ENCODE measurements at places on chromosomes 12 and 14. TPM values are rescaled to one million over a fixed set of nuclear protein-coding genes. Genes with fewer than 3 reads are reported as not detected.
A peak's percentile ranks its signal among the peaks of the same experiment; 100 is the strongest.

DNA sequence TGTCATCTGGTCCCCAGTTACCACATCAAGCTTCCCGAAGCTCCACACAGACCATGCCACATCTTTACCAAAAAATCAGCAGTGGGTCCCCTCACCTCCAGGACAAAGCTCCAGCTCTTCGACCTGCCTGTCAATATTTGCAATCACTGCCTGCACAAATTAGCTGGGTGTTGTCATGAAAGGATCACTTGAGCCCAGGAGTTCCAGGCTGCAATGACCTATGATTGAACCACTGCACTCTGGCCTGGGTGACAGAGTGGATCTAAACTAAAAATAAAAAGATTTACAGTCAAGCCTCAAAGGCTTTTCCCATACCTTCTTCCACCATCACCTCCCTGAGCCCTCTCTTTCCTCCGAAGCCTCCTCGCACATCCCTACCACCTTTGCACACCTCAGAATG, 7.2 kb downstream of the CD4 start:
- H3K4me3 ChIP-seq: no peak overlapping the region
- no peak overlapping the region for H3K27ac ChIP-seq
- no peaks in the 10 kb centered on the region for H3K4me1 ChIP-seq

GRCh38 chr14:31400031-31400638, 20.2 kb downstream of the HEATR5A start:
- H3K27ac ChIP-seq: no peak overlapping the region
- no peaks in the 10 kb centered on the region for H3K4me1 ChIP-seq
- no peak for DNase-seq
- H3K27me3 ChIP-seq: no peaks in the 10 kb centered on the region
- peaks cover 18% of the 10 kb centered on the region for H3K36me3 ChIP-seq
- H3K4me3 ChIP-seq: no peak overlapping the region

The KRT71 gene
- not detected for total RNA-seq

DNA sequence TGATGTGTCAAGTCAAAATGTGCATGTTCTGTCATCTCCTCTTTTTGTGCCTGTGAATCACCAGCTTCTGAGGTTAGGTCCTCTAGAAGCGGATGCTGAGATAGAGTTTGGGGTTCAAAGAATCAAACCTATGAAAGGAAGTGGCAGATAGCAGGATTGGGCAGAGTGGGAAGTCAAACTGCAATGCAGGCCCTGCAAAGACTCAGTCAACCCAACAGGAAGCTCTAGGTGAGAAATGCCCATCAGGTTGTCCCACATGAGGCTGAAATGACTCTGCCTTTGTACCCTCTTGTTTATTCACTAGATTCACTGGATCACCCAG, 4.5 kb upstream of the MIA2 start:
- no peak for DNase-seq
- H3K27ac ChIP-seq: no peak overlapping the region
- H3K27me3 ChIP-seq: no peaks in the 10 kb centered on the region

DNA sequence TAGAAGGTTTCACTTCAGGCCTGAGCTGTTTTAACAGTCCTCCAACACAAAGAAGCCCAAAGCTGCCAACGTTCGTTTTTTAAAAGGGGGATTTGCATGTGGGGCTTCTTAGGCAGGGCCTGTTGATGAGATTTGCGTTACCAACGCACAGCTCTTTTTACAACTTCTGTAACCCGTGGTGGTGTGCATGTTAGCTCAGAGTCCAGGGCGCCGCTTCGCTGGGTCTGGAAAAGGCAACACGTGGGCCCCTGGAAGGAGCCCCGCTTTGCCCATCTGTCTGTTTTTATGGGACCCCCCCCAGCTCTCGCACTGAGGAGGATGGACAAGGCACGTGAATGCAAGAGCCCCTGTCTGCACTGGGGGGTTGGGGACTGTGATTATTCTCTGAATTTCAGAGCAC, 84.0 kb downstream of the ESR2 start:
- H3K36me3 ChIP-seq: peaks cover 56% of the 10 kb centered on the region
- peaks cover 17% of the 10 kb centered on the region for H3K4me1 ChIP-seq
- H3K27me3 ChIP-seq: no peaks in the 10 kb centered on the region
- no peak for DNase-seq
- H3K4me3 ChIP-seq: no peak overlapping the region
- H3K27ac ChIP-seq: no peak overlapping the region

GRCh38 chr12:53073881-53074280, 5.3 kb downstream of the SPRYD3 start:
- no peaks in the 10 kb centered on the region for H3K27me3 ChIP-seq
- DNase-seq: peak; percentile 18
- peaks cover 16% of the 10 kb centered on the region for H3K36me3 ChIP-seq
- no peak overlapping the region for H3K4me3 ChIP-seq
- peaks cover 29% of the 10 kb centered on the region for H3K4me1 ChIP-seq

DNA sequence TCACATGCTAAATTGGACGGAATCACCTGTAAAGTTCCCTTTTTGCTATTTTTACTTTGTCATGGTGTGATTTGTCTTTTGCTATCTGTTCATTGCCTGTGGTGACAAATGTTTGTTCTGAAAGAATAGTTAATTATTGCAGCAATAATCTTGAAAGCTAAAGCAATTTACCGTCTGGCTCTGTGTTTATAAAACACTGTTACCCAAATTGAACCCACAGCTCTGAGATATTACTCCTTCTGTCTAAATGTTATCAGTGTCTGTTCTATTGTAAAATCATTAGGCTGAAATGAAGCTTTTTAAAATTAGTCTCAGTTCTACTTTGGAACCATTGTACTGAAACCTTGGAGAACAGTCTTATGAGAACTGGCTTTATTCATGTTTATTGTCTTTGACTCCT, 42.5 kb downstream of the TMX1 start:
- no peak overlapping the region for H3K4me3 ChIP-seq
- no peak overlapping the region for H3K27ac ChIP-seq
- no peaks in the 10 kb centered on the region for H3K36me3 ChIP-seq
- H3K27me3 ChIP-seq: no peaks in the 10 kb centered on the region
- DNase-seq: no peak

- no peak overlapping the region for H3K27ac ChIP-seq
- no peaks in the 10 kb centered on the region for H3K36me3 ChIP-seq
- DNase-seq: no peak
Measured at GRCh38 chr14:29548948-29549370, 378.7 kb downstream of the PRKD1 start.

- no peak overlapping the region for H3K27ac ChIP-seq
- no peaks in the 10 kb centered on the region for H3K27me3 ChIP-seq
- H3K4me3 ChIP-seq: no peak overlapping the region
- peaks cover 7% of the 10 kb centered on the region for H3K4me1 ChIP-seq
- no peaks in the 10 kb centered on the region for H3K36me3 ChIP-seq
- DNase-seq: no peak
Measured at GRCh38 chr12:59119676-59120075, 199.4 kb upstream of the LRIG3 start.

GRCh38 chr12:123089631-123090353, 61.1 kb downstream of the PITPNM2 start:
- peaks cover 8% of the 10 kb centered on the region for H3K4me1 ChIP-seq
- no peak overlapping the region for H3K27ac ChIP-seq
- H3K4me3 ChIP-seq: no peak overlapping the region

The WNT1 gene
- total RNA-seq: not detected

The VDR gene
- total RNA-seq: 3.8 TPM

DNA sequence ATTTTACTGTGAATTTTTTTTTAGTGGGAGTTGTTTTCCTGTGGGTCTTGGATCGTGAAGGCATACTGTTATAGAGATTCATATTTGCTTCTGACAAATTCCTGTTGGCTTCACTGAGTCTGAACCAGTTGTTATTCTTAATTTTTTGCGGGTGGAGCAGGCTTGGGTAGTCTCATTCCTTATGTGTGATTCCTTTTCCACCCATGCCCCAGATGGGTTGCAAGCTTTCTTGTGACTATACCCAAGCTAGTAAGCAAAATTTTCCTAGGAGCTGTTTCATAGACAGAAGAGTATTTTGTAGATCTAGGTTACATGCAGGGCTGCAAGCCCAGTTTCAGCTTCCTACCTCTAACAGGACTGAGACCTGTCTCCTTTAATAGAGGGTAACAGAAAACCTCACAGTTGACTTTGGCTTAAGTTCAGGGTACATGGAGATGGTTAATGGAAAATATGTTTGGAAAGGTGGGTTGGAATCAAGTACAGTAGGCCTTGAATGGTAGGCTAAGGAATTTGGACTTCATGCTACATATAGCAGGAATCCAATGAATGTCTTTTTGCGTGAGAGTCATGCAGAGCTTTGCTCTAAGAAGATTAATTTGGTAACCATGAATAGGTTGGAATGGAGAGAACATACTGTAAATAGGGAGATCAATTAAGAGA, 29.0 kb downstream of the TRMT5 start:
- H3K36me3 ChIP-seq: no peaks in the 10 kb centered on the region
- H3K27ac ChIP-seq: no peak overlapping the region
- H3K4me3 ChIP-seq: no peak overlapping the region
- no peak for DNase-seq

DNA sequence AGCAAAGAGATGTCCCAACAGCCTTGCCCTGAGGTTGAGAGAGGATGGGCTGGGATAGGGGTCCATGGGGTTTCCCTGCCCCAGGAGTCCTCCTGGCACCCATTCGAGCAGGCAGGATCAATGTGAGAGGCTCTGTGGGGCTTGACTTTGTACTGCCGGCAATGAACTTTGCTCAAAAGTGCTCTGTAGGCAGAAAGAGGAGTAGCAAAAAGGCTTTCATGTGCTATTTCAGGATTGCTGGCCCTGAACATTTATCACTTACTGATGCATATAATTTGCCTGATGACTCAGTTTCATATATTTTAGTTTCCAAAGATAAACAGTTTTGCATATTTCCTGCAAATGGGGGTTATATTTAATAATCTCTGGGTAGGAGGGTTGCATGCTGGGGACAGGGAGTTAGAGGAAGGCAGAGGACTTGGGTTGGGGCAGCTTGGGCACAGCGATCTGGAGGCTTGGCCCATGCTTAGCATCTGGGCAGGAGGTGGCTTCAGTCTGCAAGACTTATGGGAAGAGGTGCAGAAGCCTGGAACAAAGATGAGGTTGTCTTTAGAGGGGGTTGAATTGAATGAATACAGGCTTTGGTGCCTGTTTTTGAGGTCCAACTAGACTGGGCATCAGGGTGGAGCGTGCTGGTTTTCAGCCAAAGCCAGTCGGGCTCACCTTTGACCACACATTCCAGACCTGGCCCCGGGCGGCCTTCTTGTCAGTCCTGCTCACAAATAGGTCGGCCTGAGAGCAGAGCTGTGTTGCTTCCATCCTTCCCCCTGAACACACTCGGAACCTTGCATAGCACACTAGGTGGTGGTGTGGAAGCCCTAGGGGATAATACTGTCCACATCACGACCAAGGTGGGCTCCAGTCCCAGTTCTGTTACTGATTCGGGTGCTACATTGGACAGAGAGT, 101.4 kb downstream of the PAPOLA start:
- DNase-seq: no peak
- H3K27ac ChIP-seq: no peak overlapping the region
- H3K4me3 ChIP-seq: no peak overlapping the region
- H3K36me3 ChIP-seq: no peaks in the 10 kb centered on the region

The KITLG gene
- 6.8 TPM for total RNA-seq

The ZFHX2 gene
- 2.3 TPM for total RNA-seq

DNA sequence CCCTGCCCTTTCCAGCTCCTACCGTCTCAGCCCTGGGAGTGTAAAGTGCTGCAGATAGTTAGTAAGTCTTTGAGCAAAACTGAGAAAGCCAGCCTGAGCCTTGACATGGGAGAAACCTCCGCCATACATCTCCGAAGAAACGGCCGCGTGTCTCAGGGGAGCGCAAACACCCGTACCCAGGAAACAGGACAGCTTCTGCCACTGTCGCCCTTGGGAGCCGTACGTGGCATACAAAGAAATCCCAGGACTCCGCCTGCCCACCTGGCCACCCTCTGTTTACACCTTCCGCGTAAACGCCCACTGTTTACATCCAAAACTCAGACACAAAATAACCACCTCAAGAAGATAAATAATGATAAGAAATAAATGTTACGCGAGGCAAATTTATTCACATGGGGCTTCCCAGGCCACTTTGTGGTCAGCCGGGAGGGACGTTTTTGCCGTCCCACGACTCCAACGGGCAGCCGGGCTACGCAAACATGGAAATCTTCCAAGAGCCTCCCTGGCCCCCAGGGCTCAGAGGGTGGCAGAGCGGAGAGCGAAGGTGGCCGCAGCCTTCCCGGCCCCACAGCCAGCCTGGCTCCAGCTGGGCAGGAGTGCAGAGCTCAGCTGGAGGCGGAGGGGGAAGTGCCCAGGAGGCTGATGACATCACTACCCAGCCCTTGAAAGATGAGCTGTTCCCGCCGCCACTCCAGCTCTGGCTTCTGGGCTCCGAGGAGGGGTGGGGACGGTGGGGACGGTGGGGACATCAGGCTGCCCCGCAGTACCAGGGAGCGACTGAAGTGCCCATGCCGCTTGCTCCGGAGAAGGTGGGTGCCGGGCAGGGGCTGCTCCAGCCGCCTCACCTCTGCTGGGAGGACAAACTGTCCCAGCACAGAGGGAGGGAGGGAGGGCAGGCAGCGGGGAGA, at the start of gene BDKRB2:
Gene BDKRB2, plus strand, starts transcription at position 689 of the 908 bp plus-strand sequence. CDS start 32,269 bp downstream, outside the sequence.
- peak within 1 kb of the TSS; percentile 88 for H3K27ac ChIP-seq
- H3K27me3 ChIP-seq: no peaks in the 10 kb centered on the region
- peaks cover 35% of the 10 kb centered on the region for H3K4me1 ChIP-seq
- H3K4me3 ChIP-seq: peak within 1 kb of the TSS; percentile 38
- H3K36me3 ChIP-seq: no peaks in the 10 kb centered on the region
- DNase-seq: peak; percentile 90

The NAV3 gene
- total RNA-seq: 5.7 TPM

The ALDH2 gene
- 90.7 TPM for total RNA-seq

- DNase-seq: no peak
- H3K4me3 ChIP-seq: no peak overlapping the region
- no peaks in the 10 kb centered on the region for H3K27me3 ChIP-seq
- H3K27ac ChIP-seq: no peak overlapping the region
Measured at GRCh38 chr12:26631846-26632245, 201.1 kb downstream of the ITPR2 start.

The TMPRSS12 gene
- total RNA-seq: not detected

DNA sequence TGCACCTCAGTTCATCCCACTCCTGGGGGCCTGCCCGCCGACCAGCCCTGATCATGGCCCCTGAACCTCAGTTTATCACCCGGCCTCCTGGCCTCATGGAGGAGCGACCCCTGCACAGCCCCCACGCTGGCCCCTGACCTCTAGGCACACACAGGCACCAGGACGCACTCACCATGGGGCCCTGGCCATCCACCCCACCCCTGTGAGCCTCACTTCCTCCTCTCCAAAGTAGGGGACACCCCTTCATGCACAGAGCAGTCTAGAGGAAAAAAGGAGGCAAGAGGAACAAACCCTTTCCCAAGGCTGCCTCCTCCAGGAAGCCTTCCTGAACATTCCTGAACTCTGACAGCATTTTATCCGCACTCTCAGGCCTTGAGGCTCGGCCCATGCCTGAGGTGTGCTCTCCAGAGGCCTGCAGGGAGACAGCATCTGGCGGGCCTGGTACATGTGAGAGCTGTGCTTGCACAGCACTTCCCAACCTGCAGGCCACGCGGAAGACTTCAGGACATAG, 39.4 kb downstream of the CCNK start:
- H3K4me3 ChIP-seq: no peak overlapping the region
- no peak overlapping the region for H3K27ac ChIP-seq
- DNase-seq: no peak
- H3K36me3 ChIP-seq: no peaks in the 10 kb centered on the region

Measured in thyroid gland (tissue), 4 donors.